Cortex of kidney (tissue), 1 donor: ENCODE measurements at places on chromosomes 7 and 10.

GRCh38 chr10:73625004-73625883, 16.0 kb downstream of the MYOZ1 start:
- no peak for DNase-seq

- no peak for DNase-seq
Observed at GRCh38 chr7:92461027-92462003, 14.0 kb downstream of the GATAD1 start.

- no peak for DNase-seq
Observed at GRCh38 chr7:44531421-44532380, 9.4 kb downstream of the NPC1L1 start.

DNA sequence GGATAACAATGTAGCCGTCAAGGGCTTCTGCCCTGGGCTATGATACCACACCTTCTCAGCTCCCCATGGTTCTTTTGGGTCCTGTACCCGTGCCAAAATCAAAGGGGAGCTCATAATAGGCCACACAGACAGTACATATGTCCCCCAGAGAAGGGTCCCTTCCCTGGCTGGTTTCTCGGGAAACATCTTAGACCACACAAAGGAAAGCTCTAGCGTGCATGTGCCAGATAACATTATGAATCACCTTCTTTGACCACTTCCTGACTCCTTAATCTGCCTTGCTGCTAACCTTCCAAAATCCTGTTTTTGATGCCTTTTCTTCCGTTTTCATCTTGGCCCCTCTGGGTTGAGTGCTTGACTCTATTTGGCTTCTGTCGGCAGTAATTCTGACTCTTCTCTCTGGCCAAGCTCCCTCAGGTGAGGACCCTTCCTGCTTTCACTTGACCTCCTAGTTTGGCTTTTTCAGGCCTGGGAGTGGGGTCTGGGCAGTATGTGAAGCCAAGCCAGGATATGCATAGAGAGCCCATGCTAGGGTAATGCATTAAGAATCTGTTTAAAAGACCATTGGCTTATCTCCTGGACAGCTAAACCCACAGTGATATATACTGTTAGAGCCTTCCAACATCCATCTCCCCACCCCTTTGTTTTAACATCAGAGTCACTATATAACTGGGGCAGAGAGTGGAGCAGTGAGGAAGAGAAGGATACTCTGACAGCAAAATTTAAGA, 84.8 kb downstream of the ANLN start:
- DNase-seq = no peak

GRCh38 chr7:133051066-133051465, 30.8 kb downstream of the CHCHD3 start:
- DNase-seq = no peak

DNA sequence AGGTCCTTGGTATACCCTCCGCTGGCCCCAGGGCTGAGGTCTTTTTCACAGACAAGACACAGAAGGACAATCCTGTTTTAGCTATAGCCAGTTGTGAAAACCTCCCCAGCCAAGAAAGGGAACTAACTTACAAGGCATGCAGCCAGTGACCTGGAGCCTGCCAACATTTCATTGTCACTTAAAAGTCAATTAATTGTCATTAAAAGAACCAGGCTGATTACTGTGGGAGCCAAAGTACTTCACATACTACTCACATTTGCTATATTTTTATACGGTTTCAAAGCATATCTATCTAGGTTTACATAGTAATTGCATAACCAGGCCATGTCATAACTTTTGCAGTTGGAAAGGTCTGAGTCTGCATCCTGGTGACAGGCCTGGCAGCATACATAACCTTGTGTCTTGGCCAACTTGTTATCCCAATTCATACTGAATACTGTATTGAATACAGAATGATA, 31.1 kb downstream of the NRBF2 start:
- DNase-seq = no peak

DNA sequence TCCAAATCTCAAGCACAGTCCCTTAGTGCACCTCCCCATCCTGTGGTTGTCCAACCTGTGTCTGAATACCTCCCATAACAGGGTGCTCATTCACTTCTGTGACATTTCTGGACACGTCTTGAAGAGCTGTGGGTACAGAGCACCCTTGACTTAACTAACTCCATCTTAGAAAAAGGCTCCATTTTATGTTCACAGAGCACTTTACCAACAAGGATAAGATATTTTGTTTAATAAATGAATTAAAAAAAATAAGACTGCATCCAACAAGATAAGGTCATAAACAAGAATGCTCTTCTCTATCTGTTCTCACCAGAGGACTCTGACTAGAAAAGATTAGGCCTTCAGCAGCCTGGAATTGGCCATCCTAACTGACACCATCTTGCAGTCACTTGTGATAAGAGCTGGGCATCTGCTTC, 335.2 kb upstream of the ZNF32 start:
- no peak for DNase-seq

- no peak for DNase-seq
Observed at GRCh38 chr10:102395400-102396316, at the start of gene NFKB2. TSS of gene NFKB2 (plus strand) at chr10:102395705. CDS start at chr10:102395960, 255 bp downstream.

- no peak for DNase-seq
Observed at GRCh38 chr7:135501402-135501801, 8.5 kb downstream of the CNOT4 start.

DNA sequence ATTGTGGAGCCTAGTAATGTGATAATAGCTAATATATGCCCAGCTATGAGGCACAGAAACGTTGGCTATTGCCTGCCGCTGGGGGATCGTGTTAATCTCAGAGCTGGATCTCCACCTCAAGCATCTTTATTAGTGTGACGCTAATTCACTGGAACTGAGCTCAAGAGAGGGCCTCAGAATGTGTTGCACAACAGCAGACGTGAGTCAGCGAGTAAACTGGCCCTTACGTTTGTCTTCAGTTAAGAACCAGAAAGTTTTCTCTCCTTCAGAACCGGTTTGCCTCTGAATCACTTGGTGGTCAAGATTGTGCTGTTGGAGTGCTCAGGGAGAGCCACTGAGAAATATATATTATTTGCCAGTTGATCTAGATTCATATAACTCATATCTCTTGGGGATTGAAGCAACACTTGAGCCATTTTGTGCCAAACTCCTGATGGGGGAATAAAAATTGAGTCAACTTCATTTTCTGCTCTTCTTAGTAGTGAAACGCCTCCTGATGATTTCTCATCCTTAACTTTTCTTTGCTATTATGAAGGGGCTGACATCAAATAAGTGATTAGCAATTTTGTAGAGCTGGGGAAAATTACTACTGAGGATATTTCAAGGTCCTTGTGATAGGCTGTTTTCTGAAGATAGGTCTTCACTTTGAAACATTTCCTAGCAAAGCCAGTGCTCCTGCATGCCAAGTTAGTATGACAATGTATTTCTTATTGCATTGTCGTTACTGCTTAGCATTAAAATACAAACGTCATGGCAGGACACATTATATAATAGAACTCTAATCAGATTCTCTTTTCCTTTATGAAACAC, 22.3 kb downstream of the BZW2 start:
- DNase-seq = no peak

- no peak for DNase-seq
Observed at GRCh38 chr7:132218876-132219275, 357.4 kb downstream of the PLXNA4 start.

DNA sequence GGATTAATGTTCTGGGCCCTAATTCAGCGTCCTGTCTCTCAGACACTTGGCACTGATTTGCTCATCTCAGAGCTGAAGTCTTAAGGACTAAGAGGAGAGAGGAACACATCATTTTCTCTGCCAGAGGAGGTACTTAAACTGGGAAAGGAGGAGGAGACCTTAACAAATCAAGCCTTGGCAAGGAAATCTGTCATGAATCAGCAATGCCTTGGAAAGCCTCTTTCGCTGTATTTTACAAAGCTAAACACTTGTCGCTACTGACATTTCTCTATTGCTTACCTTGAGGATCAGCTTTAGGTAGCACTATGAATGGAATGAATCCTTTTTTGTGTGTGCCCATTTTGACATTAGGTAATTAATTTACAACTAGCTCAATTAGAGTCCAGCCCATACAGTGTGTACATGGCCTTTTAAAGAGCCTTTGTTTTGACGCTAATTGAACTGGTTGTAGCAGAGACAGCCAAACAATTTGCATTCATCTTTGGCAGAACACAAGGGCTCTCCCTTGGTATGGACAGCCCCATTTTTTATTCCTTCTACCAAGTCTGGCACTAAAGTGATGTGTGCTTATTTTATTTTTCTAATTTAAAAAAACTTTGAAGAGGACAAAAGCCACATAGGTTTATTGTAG, 37.4 kb downstream of the AUTS2 start:
- DNase-seq = no peak

DNA sequence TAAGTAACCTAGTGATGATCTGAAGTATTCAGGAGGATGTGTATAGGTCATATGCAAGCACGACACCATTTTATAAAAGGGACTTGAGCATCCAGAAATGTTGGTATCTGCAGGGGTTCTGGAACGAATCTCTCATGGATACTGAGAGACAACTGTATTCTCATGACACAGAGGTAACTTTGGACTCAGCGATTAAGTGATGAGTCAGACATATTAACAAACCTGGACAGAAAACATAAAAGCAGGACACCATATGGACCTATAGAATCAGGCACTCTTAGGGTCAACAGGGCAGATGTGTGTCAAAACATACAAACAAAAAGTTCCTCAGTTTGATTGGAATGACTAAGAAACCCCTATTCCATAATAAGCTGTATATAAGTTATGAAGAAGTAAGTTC, 248.1 kb downstream of the ANKRD7 start:
- DNase-seq = no peak

DNA sequence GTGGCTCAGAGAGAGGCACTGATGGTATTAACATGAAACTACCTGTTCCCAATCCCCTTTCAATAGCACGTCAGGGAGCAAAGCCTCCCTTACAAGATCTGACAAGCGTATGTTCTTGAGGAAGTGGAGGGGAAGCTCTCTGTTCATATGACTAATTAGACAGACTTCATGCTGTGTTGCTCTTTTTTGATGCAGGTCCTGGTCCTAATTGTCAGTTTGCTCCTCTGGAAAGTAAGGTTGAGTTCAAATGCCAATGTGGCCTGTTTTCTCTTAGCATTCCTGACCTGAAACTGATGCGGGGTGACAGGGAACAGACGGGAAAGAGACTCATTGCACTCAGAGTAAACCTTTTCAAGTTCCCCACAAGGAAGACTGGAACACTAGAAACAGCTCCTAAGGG, 27.0 kb upstream of the TBX20 start:
- DNase-seq = no peak

DNA sequence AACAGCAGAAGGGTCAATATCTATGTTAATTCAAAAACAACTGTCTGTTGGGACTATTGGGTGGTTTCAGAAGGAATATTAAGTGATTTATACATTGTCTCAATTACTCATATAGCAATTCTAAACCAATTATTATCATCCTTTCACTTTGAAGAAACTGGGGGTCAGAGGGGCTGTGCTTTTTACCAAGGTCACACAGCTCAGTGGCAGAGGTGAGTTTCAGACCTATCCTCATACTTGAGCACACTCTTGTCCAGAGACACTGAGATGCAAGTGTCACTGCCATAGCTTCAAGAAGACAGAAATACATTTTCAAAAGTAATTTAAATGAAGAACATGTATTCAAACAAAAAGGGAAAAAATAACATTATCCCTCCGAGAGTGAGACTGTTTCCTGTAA, 195.3 kb downstream of the ARL4A start:
- DNase-seq = no peak

DNA sequence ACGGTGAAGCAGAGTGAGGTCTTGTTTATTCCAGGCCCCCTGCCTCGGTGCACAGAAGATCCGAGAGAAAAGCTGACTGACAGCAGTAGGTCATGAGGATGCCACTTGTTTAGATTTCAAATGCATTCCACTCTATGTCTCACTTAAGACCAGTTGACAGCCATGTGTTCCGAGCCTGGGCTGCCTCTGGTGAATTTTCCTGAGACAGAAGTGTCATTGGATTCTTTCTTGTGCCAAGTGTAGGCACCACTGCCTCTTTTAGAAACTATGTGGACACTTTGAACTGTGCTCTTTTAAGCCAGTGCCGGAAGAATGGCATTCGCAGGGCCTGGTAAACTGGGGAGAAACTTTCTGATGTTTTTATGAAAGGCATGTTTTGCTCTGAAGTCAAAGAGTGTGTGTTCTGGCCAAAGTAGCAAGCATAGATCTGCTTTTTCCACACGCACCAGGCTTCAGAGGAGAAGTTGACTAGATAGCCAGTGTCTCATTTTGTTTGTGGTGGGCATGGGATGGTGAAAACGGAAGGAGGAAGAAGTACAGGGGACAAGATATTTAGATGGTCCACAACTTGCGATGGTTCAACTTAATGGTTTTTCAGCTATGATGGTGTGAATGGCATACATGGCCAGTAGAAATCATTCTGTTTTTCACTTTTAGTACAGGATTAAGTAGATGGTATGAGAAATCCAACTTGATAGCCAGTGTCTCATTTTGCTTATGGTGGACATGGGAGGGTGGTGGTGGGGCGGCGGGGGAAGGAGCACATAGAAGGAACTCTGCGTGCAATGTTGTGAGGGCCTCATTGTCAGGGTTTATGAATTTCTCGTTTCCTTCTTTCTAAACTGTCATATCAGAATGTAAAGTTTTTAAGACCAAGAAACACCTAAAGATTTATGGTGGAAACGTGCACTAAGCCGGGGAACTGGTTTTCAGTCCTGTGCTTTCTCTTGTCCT, 41.5 kb downstream of the CYP17A1 start:
- DNase-seq = no peak

DNA sequence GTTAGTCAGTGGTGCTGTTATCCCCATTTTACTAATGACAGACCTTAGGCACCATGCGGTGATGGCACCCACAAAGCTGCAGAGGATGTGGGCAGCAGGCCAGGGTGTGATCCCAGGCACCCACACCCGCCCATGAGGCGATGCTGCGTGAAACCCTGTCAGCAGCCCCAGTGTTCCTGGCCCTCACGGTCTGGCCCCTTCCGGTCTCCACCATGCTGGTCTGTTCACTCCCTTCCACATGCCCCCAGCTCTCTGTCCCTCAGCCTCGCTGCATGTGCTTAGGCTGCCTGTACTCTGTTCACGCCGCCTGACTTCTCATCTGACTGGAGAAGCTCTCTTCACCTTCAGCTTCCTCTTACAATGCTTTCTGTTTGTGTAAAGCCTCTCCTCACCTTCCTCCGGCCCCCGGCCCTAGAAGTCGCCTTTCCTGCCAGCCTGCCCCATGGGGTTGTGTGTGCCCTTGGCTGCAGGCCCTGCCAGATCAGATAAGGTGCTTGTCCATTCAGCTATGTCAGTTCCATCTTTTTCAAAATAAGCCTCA, 17.6 kb upstream of the ORAI2 start:
- DNase-seq = no peak

DNA sequence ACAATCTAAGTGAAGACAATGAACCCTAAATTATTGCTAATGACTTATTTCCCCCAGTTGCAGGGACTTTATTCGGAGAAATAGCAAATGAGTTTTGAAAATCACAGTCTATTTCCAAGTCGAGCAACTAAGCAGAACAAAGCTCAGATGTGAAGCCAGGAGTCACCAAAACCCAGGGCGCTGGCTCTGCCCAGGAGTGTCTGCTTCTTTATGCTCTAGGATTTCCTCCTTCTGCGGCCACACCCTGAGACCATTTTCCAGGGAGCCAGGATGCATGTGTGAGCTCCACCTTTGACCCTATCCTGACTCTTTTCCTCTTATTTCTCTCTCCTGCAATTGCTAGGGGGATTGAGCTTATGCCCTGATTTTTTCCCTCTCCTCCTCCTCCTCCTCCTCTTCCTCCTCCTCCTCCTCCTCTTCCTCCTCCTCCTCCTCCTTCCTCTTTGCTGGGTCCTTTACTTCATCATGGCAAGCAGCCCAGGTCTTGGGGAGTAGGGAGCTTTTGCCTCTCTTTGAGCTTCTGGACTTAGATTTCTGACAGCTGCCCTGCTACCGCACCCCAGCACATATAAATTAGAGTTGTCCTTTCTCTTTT, 234.4 kb downstream of the ARL4A start:
- DNase-seq = no peak
